CD4-positive, alpha-beta memory T cell (primary cell): ENCODE measurements at places on chromosomes 5 and 9. TPM values are rescaled to one million over a fixed set of nuclear protein-coding genes. Genes with fewer than 3 reads are reported as not detected.

The C1QTNF2 gene
- not detected for total RNA-seq

The PROB1 gene
- total RNA-seq = 1.2 TPM

GRCh38 chr9:108724652-108725051 is 131.1 kb downstream of the ACTL7B start:
- no peak for DNase-seq

- DNase-seq = no peak
Observed at GRCh38 chr5:178240766-178241165, 8.2 kb upstream of the PHYKPL start.

DNA sequence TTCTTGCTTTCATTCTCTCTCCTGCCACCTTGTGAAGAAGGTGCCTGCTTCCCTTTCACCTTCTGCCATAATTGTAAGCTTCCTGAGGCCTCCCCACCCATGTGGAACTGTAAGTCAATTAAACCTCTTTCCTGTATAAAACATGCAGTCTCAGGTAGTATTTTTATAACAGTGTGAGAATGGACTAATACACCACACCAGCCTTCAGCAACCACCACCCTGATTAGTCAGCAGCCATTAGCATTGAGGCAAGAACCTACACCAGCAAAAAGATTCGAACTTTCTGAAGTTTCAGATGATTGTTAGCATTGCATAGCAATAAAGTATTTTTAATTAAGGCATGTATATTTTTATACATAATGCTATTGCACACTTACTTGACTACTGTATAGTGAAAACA is 980.2 kb downstream of the EFNA5 start:
- no peak for DNase-seq
